ENCODE measurements at places on chromosomes 3 and 15. TPM values are rescaled to one million over a fixed set of nuclear protein-coding genes. Genes with fewer than 3 reads are reported as not detected.

DNA sequence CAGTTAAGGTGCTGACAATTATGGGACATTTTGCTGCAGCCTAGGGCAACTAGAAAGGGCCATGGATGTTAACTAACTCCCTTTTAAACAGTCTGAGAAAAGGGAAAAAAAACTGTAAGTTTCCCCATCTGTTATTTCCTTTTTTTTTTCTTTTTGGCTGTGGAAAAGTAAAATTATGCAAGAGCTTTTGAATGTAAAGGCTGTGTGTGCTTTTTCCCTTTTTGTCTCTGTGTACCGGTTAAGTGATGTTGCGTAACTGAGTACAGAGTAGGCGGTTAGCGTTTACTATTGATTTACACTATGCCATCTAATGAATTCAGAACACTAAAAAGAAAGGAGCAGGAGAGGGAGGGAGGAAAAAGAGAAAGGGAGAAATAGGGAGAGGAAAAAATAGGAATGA lies 403.6 kb downstream of the TIGIT start:
- DNase-seq: no peak

DNA sequence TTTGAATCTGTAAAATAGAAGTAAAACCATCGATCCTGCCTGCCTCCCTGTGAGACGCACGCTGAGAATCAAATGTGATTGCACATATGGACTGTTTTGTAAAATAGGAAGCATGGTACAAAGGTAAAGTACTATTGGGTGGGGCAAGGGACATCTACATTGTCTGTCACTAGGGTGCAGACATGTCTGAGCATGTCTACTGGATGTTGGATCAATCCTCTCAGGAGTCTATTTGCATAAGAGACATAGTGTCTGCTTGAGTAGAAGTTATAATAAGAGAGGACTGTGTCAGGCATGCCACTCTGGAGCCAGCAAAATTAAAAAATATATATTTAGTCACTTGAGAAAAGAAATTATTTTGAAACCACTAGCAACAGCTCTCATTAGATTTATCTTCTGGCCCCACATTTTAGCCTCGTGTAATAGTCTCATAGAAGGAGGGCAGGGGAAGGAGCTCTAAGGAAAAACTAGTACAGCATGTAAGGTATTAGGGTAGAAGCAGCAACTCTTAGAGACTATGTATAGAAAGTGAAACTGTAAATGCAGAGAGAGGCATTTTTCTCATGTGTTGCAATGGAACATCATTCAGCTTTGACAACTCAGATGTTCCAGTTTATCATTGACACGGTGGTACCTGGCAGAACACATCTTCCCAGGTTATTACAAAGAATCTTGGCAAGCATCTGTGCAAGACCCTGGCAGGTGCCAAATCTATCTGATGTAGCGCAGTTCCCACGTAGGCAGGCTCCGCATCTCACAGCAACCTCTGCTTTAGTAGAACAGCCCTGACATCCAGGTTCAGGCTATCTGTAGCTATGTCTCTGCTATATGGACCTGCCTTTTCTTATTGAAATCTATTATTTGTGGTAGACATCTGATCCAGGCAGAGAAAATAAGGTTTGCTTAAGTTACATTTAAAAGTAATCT lies 85.2 kb upstream of the CHL1 start:
- no peak for DNase-seq

GRCh38 chr3:49942651-49943050 lies 2.7 kb downstream of the RBM6 start:
- no peak for DNase-seq

- no peak for DNase-seq
Measured at GRCh38 chr15:68114356-68114755, 60.2 kb downstream of the PIAS1 start.

MLH1 gene
- 26.0 TPM for polyA plus RNA-seq

DNA sequence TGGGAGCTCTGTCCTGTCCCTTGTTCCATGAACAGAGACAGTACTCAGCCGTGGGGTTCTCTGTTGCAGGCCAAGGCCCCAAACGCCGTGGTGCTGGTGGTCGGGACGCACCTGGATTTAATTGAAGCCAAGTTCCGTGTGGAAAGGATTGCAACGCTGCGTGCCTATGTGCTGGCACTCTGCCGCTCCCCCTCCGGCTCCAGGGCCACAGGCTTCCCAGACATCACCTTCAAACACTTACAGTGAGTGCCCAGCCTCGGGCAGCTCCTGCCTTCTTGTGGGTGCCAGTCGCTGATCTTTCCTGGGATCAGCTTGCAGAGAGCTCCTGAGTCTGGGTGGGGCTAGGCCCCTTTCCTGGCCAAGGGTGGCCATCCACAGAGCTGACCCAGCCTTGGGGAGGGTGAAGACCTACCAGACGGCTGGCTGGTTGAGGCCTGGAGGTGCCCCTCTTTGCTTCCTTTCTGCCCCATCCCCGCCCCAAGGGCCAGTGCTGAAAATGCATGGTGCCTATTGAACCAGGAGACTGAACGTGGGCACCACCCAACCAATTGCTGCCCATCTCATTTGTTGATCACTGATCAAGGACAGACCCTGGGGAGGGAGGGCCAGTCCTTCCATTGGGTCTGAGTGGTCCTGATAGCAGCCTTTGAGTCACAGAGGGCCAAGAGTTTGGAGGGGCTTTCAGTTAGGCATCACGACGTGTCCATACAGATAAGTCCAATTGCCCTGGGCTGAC lies 106.9 kb downstream of the LRRK1 start:
- DNase-seq: no peak

SI gene
- polyA plus RNA-seq: not detected

- DNase-seq: no peak
Measured at GRCh38 chr3:58349792-58350626, 17.3 kb downstream of the PXK start.

SLCO2A1 gene
- 14.2 TPM for polyA plus RNA-seq

- DNase-seq: no peak
Measured at GRCh38 chr3:115552007-115552406, 71.3 kb upstream of the GAP43 start.

- DNase-seq: no peak
Measured at GRCh38 chr3:100245136-100245535, 15.7 kb upstream of the TBC1D23 start.

GRCh38 chr3:21839176-21839575 lies 88.2 kb upstream of the ZNF385D start:
- DNase-seq: no peak

PPM1L gene
- 6.9 TPM for polyA plus RNA-seq

GABRG3 gene
- not detected for polyA plus RNA-seq

- no peak for DNase-seq
Measured at GRCh38 chr3:176927706-176928581, 269.3 kb downstream of the TBL1XR1 start.

DNA sequence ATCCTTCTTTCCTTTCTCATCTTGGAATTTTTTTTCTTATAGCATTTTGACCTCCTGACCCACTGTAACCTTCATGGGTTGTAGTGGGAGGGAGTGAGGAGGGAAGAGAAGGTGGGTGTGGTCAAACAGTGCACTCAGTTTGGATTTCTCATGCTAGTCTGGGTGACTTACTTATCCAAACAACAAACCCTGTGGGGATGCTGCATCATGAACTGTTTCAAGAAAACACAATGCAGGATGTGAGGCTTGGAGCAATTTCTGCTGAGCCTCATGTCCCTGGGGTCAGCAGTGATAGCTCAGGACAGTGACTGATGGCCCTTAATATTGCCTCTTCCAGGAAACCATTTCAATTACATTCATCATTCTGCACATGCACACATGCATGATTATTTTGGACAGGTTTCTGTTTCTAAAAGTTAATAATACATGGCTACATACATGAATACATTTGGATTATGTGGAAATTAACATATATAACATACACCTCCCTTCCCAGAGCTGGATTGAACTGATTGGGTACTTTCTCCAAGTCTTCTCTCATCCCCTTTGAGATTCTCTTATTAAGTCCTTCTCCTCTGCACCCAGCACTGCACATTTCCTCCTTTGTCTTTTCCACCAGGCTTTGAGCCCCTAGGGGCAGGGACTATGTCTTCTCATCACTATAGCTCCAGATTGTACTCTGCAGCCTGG lies 61.2 kb downstream of the ADAMTSL3 start:
- DNase-seq: no peak

RASA2 gene
- polyA plus RNA-seq: 6.5 TPM

DNA sequence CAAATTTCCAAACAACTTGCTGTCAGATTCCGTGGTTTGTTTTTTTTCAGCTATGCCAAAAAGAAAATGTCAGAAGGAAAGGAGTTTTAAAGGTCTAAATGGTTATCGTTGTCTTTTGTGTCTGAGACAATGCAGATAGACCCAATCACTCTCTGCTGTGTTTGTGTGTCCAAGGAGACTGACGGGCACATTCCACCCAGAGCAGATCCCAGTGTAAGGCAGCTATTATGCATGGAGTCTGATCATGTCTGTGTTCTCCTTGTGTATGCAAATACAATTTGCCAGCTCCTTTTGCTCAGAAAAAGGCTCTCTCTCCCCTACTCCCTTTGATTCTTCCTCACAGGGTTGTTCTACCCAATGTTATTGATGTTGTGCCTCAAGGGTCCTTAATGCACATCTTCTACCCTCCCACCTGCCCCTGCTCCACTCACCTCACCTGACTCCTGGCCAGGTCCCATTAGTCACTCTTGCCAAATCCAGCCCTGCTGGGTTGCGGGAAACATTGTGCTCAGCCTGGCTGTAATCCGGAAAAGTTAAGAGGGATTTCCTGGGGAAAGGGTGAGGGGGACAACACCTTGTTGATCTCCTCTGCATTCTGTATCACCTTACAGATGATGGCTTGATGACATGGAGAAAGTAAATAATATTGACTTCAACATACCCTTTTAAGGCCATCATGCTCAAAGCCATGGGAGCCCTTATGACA lies 61.0 kb downstream of the OTOL1 start:
- no peak for DNase-seq

DNA sequence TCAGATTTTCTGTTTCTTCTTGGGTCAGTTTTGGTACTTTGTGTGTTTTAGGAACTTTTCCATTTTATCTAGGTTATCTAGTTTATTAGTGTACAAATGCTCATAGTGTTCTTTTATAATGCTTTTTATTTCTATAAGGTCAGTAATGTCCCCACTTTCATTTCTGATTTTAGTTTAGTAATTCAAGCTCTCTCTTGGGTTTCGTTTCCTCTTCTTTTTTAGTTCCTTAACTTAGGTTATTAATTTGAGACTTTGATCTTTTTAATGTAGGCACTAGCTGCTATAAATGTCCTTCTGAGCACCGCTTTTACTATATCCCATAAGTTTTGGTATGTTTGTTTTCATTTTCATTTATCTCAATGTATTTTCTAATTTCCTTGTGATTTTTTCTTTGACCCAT lies 27.0 kb upstream of the CD200R1L start:
- DNase-seq: no peak
